ENCODE measurements at places on chromosomes 16 and 17. TPM values are rescaled to one million over a fixed set of nuclear protein-coding genes. Genes with fewer than 3 reads are reported as not detected.

The KRTAP4-1 gene
- not detected for total RNA-seq

The SLFN13 gene
- 30.9 TPM for total RNA-seq

The SEPTIN12 gene
- not detected for total RNA-seq

The TOX3 gene
- total RNA-seq: not detected

The CHST6 gene
- total RNA-seq: 0.17 TPM

The ABCA3 gene
- 5.1 TPM for total RNA-seq

The ESRP2 gene
- not detected for total RNA-seq

The KRTAP16-1 gene
- not detected for total RNA-seq

The NUTF2 gene
- 50.1 TPM for total RNA-seq

Data from B cell (primary cell).